ENCODE measurements at places on chromosomes 3 and 15.

GRCh38 chr15:27686369-27686768, 412.7 kb downstream of the OCA2 start:
- DNase-seq, result no peak

DNA sequence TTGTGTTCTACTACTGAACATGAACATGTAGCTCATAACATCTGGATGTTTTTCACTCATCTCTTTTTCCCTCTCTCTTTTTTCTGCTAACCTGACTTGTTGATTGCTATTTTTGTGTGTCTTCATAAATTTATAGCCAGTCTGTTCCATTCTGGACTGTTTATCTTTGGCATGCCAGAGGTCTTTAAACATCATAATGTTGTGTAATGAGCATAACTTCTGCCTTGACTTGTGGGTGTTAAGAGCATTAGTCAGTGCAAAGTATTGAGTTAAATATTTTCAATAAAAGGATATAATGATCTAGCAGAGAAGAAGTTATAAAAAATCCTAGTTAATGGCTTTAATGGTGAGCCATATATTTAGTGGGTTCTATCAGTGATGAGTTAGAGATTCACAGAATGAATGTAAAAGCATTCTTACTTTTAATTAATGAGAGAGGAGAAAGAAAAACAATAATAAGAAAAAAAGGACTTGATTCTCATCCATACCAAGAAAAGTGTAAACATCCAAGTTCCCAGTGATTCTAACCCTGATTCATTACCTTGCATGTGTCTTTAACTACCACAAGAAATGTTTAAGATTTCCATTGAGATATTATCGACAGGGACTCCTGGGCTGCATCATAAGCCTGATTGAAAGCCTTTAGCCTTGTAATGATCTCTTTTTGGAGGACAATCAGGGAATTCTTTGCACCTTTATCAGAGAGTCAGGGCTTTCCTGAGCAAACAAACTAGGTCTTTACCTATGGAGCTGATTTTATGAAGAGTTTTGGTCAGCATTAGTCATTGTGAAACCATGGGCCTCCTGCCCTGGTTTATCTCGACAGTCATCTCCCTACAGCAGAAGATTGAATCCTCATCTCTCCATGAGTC, 22.9 kb downstream of the MITF start:
- no peak for DNase-seq

- no peak for DNase-seq
Observed at GRCh38 chr3:67534594-67534993, 119.8 kb downstream of the SUCLG2 start.

- no peak for DNase-seq
Observed at GRCh38 chr15:89910891-89911626, 1.7 kb downstream of the ARPIN start.

DNA sequence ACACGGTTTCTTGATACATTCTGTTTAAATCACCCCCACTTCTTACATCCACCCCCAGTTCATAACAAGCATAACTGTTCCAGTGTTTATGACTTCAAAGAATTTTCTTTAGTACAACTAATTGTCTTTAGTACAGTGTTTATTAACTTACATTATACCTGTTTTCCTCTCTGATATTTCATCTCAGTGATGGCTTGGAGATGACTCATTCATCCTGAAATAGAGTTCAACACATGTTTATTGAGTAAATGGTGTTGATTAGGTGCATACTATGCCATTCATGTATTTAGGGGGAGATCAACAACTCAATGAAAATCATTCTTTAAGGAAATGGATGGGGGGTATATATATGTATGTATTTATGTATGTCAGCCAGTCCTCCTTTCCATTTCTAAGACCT, 21.7 kb upstream of the UTS2B start:
- no peak for DNase-seq

DNA sequence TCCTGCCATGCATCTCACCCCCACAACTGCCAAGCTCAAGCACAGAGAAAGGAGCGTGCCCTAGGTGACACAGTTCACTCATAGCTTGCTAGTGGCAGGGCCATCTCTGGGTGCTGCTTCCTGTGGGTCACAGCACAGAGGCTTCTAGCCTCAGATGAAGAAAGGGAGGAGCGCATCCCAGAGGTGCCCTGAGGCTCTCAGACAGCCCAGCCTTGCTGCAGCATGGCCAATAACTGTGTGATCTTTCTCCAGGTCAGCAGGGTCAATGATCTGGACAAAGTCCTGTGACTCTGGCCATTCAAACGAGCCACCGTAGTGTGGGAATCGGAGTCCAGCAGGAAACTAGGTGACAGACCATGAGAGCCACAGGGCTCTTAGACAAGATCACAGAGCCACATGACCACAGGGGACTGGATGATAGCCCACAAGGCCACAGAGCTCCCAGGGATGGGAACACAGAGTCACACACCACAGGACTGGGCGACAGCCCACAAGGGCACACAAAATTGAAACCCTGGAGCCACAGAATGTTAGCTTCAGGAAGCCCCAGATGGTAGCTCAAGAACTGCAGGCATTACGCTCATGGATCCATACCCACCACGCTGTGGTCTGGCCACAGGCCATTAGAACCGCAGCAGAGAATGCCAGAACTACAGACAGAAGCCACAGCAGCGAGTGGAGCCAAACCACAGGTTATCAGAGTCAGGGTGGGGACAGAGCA, 25.9 kb upstream of the GRIP2 start:
- DNase-seq, result peak; percentile 22

DNA sequence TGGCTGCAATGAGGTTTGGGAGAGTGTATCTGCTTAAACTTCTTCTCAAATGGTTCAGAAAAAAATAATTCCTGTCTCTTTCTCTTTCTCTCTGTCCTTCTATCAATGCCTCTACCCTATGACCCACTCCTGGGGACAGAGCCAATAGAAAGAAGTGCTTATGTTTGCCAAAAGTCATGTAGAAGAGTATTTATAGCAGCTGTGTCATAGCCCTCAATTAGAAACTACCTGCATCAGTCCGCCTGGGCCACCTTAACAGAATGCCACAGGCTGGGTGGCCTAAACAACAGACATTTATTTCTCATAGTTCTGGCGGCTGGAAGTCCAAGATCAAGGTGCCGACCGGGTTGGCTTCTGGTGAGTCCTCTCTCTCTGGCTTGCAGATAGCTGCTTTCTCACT, 92.5 kb downstream of the HMG20A start:
- DNase-seq, result no peak

- DNase-seq, result peak; percentile 56
Observed at GRCh38 chr3:37545479-37545878, 316.2 kb upstream of the CTDSPL start.

DNA sequence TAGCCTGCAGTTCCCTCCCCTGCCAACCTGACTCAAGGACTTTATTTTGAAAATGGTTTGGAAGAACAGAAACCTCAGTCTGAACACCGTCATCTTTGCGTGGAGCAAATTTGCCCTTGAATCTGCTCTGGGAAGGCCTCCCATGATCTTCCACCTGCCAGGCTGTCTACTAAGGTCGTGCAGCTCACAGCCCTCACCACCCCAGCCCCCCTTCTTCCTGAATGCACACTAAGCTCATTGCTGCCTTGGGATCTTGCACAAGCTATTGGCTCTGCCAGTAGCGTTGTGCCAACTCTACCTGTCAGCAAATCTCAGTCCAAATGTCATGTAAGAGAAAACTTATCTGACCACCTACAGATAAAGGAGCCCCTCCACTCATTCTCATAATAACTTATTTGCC, 141.5 kb downstream of the USP13 start:
- DNase-seq, result no peak

DNA sequence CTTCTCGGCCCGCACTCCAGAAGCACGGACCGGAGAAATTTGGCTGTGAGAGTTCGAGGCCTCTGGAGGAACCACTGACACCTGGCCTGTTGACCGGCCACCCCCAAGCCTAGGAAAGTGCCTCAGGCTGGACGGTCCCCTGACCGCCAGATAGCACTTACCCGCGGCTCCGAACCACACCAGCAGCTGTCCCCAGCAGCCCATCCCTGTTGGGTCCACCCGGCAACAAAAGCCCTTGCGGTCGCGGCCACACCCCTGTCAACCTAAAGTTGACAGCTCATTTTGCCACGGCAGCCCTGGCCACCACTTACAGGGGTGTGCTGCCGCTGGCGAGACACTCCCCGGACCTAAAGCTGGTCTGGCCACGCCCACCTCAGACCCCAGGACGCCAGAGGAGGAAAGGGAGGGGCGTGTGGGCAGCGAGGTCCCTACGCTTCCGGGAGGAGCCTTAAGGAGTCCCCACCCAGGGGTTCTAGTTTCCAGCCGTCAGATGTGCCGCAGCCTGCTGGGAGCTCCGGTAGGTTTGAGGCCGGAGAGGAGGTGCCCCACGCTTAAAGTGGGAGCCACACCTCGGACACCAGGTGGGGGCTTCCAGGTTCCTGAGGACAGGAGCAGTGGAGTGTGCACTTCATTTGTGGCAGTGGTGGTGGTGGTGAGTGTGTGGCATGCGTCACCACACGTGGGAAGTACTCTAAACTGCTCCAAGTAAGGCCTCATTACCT, at the start of gene LTK:
LTK (minus strand) TSS at position 322 of the 722 bp plus-strand sequence; CDS start at position 204, 118 bp downstream.
- DNase-seq, result peak; percentile 89

DNA sequence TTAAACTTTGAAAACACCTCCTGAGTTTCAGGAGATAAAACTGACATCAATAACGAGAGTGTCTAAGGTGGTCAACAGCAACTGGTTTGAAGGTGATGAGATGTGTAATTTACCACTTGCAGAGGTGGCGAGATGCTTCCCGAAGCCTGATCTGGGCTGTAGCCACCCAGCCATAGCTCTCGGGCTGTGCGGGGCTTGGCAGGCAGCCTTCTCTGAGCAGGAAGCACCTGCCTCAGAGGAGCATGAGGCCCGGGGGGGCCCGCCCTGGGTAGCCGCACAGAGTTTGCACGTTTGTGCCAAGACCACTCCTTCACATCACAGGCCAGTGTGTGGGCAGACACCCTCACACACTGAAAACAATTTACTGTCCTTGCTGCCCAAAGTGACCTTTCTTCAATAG, 220.3 kb downstream of the CACNA2D3 start:
- DNase-seq, result no peak

DNA sequence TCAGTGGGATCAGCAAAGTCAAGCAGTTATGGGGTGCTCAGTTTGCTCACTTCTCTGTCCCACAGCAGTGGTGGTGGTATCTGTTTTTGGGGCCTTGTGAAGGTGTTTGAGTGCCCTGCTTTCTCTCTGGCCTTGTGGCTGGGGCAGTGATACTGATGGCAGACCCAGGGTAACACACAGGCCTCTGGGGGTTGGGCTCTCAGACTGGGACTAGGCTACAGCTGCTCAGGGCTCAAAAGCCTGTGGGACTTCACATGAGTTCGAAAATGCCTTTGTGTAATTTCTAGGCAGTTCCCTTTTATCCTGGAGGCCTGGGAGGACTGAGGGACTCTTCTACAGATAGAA, 75.3 kb downstream of the STXBP5L start:
- DNase-seq, result no peak

DNA sequence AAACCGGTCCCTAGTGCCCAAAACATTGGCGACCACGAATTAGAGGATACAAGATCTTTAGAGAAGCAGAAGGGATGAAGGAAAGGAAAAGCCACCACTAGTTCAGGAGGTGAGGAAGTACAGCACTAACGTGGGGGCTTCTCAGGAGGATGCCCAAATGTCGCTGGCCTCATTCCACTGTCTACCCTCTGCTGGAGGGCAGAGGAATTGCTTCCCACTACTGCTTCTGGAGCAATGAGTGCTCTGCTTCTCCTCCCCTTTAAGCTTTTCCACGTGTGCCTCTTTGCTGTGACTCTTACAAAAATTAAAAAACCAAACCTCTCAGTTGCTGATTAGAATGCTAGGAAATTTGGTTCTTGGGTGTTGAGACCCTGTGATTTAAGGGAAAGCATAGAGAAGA, 281.3 kb downstream of the CLSTN2 start:
- DNase-seq, result peak; percentile 7

DNA sequence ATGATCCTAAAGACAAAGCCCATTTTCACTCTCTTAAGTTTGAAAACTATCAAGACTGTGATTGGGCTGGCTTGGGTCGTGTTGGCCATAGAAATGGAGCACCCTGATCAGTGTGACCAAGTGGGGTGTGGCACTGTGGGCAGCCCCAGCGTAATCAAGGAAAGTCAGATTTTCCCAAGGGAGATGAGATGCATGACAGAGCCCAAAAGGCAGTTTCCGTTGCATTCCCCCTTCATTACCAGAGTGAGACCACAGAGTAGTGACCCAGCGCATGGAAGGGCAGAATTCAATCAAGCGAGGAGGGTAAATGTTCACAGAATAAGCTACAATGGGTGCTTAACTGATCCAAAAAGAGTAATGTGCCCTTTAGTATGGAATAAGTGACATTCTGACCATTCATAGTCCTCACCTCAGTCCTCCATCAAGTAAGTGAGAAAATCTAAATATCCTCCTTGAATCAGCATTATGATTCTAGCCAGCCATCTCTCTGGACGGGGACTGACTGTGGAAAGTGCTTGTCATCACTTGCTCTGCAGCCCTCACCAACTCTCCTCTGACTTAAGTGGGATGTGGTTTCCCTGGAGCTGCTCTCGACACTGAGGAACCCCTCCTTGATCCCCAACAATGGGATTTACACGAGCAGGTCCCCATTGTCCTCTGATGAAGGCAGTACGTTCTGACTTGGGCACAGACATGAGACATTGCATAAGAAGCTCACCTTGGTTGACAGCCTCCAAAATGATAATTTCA, 430.5 kb downstream of the OCA2 start:
- DNase-seq, result no peak

- DNase-seq, result no peak
Observed at GRCh38 chr3:18428991-18429745, 4.0 kb upstream of the SATB1 start.

DNA sequence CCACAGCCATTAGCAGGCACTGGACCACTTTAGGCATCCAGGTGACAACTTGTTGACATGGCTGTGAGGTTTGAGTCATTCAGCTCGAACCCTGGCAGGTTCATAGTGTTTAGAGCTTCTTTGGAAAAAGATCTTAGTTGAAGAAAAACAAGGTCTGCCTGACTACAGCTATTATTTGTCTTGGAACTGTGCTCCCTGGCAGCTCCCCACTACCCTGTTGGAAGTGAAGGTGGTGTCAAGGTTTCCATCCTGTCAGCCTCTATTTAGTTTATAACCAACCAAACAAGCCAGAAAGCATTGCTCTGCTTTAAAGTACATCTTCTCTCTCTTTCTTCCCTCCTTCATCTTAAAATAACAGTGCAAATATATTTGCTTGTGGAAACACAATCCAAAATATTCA, 56.8 kb downstream of the KAT2B start:
- DNase-seq, result no peak

DNA sequence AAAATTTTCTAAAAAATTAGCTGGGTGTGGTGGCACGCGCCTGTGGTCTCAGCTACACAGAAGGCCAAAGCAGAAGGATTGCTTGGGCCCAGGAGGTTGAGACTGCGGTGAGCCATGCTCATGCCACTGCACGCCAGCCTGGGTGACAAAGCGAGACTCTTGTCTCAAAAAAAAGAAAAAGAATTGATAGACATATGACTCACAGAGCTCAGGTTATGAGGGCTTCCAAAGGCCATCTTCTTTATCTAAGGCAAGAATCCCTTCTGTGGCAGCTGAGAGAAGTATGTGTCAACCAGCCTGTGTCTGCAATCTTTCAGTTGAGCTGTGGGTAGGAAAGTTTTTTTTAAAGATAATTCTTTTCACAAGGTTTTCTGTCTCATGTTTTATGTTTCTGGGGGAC, 53.9 kb downstream of the MRPS25 start:
- no peak for DNase-seq

Data from CMK (cell line).